Stimulated activated CD4-positive, alpha-beta T cell treated with anti-CD3 and anti-CD28 coated beads, Interleukin-15, amount 100 ng/mL, for 24 hours (primary cell): ENCODE measurements at places on chromosomes 5 and 9.

- no peak for DNase-seq
These were observed 24.5 kb downstream of the FBXW5 start for GRCh38 chr9:136920069-136920468.

DNA sequence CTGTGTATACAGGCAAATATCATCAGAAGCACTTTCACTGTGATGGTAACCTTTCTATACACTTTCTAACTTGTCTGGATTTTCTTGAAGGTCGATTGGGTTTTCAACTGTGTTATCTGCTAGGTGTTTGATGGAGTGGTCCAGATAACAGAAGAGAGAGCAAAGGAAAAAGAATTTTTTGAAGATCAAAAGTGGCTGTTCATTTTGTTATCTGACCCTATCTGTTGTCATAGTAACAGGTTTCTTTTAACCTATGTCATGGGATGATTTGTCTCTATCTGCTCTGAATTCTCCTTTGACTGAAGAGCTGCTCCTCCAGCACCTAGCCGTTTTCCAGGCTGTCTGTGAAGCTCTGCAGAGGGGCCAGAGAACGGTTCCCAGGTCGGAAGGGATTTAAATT is 77.8 kb upstream of the IRX2 start:
- DNase-seq, result no peak

GRCh38 chr9:69546265-69546664 is 125.9 kb downstream of the APBA1 start:
- DNase-seq, result no peak

GRCh38 chr9:133633681-133634080 is 2.5 kb upstream of the DBH start:
- no peak for DNase-seq

DNA sequence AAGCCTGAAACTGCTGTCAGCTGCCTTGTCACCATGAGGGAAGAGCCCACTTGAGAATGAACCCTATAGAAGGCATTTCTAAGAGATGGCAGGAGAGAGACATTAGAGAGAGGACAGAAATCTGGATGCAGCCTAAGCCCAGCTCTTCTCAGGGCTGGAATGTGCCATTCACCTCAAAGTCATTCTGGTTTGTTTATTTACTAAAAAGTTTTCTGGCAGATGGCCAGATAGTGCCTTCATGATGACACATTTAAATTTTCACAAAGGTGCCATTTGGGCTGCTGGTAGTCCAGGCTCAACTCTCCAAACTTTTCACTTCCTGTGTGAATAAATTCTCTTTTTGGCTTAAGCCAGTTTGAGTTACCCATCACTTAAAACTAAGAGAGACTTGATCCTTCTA is 144.6 kb upstream of the ZNF366 start:
- no peak for DNase-seq

DNA sequence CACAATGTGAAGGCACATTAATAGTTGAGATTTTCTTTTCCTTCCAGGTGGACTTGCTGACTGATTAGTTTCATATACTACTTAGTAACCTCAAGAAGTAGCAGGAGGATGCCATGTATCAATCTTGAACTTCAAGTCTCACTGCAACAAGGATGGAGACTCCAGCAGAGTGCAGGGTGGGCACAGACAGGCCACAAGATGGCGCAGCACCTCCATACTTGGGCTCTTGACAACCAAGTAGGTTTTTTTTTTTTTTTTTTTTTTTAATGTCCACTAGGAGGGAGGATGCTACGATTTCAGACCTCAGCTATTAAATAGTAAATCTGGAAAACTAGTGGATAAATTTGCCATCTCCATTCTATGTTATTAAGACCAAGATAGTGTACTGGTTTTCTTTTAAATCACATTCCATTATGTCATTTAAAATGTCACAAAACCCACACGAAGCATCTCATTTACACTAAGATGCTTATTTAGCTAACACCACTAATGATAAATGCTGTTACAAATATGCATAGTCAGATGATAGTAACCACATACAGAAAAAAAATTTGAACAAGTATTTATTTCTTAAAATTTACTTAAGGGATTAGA is 58.6 kb downstream of the IL6ST start:
- peak; percentile 86 for DNase-seq

DNA sequence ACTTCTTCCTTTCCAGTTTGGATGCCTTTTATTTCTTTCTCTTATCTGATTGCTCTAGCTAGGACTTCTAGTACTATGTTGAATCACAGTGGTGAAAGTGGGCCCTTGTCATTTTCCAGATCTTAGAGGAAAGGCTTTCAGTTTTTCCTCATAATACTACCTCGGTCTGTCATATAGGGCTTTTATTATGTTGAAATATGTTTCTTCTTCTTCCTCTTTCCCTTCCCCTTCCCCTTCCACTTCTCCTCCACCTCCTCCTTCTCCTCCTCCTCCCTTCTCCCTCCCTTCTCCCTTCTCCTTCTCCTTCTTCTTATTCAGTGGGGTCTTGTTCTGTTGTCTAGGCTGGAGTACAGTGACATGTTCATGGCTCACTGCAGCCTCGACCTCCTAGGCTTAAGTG is 9.2 kb upstream of the TERT start:
- no peak for DNase-seq

- no peak for DNase-seq
These were observed 245.7 kb upstream of the NR4A3 start for GRCh38 chr9:99576002-99576401.

DNA sequence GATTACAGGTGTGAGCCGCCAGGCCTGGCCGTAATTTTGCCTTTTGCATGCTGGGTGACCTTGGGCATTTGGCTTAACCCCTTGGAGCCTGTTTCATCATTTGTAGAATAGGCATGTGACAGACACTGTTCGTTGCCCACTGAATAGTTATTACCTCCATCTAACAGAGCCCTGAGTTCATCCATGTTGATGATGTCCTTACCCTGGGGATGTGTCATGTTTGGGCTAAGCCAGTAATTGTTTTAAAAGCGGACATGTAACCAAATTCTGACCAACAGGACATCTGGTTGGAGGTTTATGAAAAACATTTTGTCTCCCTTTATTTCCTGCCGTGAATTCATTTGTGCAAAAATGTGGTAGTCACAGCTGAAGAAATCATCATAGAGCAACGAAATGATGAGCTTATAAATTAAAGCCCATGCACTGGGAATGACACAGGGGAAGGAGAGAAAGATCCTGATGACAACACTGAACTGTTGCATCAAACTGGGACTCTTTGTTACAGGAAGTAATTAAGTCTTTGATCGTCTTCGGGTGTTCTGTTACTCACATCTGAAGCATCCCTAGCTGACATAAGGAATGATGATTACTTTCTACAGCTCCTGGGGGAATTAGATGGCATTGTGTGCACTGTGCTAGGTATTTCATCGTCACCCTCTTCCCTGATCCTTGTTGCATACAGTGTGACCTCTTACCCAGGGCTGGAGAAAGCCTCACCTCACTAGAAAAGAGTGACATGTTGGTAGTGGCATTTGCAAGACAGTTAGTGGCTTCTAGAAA is 117.8 kb downstream of the FGF18 start:
- DNase-seq, result no peak

GRCh38 chr5:16626696-16627264 is 10.0 kb upstream of the RETREG1 start:
- peak; percentile 35 for DNase-seq

DNA sequence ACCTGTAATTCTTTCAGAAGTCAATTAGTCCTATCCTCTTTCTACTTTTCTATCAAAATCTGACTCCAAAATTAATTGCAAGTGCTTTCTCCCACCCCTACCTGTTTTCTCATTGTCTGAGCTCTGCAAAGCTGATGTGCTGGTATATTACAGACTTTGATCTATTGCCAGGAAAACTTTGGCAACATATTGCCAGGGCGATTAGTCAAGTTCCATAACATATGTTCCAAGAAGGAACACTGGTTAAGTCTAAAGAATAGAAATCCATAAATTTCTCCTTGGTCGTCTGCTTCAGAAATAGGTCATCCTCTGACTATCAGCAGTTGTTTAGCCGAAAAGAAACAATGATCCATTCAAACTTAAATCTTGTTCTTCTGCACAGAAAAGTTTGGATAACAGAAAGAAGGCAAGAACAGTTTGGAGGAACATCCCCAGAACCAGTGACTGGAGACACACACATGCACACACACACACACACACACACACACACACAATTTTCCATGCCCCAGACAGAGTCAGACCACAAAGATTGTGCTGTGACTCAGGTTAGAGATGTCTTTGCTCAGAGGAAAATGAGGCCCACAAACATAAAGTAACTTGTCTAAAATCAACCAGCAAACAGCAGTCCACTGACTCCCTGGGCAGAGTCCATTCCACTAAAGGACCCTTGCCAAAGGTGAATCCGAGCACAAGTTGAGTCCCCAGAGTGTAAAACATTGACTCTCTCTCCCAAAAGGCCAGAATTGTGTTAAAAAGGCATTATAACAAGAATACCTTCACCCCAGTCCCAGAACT is 202.1 kb downstream of the DEPDC1B start:
- DNase-seq, result no peak

- DNase-seq, result no peak
These were observed 23.1 kb upstream of the MVB12B start for GRCh38 chr9:126303488-126303887.

- no peak for DNase-seq
These were observed 585.5 kb downstream of the TLE1 start for GRCh38 chr9:81103597-81104471.

- peak; percentile 56 for DNase-seq
These were observed 608 bp downstream of the ENTR1 start for GRCh38 chr9:136409557-136410455.

- no peak for DNase-seq
These were observed 364.0 kb downstream of the ARHGEF28 start for GRCh38 chr5:73989956-73990355.

GRCh38 chr9:76203373-76203772 is 190.9 kb downstream of the RFK start:
- no peak for DNase-seq

- DNase-seq, result no peak
These were observed 156.4 kb downstream of the EFNA5 start for GRCh38 chr5:107514305-107514704.

GRCh38 chr5:96023518-96023917 is 61.9 kb upstream of the ELL2 start:
- no peak for DNase-seq

DNA sequence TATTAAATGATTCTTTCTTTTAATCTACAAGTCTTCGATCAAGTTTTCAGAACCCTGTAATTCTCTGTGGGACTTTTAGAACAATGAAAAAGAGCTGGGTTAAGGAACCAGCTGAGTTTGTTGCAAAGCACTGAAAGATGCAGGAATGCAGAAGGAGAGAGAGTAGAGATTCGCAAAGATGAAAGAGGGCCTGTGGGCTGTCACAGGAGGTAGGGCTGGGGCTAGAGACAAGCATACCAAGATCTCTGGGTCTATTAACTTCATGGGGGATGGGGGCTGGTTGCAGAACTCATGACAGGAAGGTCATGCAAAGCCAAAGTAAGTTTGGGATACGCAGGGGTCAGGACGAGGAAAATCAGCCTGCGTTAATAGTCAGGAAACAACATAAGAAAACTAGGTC is 81.8 kb downstream of the LURAP1L start:
- no peak for DNase-seq

GRCh38 chr5:6520201-6520600 is 71.5 kb downstream of the UBE2QL1 start:
- no peak for DNase-seq

DNA sequence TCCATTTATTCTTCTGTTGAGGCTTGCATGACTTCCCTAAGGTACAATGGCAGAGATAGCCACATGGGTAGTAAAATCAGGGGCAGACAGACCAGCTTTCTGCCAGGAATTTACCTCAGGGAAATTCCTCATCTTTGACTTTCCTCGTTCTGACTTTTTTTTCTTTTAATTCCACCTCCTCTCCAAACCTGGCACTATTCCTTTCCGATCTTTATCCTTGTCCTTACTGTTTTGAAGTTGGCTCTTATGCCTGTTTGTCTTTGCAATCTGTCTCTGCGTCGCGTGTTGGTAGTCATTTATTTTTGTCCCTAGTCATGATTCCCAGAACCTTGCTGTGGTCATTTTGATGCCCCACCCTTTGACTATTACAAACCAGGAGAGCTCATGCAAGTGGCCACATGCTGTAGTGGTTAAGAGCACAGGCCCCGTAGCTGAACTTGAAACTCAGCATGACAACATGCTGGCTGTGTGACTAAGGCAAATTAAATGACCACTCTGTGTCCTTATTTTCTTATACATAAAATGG is 19.0 kb downstream of the TMC1 start:
- no peak for DNase-seq

DNA sequence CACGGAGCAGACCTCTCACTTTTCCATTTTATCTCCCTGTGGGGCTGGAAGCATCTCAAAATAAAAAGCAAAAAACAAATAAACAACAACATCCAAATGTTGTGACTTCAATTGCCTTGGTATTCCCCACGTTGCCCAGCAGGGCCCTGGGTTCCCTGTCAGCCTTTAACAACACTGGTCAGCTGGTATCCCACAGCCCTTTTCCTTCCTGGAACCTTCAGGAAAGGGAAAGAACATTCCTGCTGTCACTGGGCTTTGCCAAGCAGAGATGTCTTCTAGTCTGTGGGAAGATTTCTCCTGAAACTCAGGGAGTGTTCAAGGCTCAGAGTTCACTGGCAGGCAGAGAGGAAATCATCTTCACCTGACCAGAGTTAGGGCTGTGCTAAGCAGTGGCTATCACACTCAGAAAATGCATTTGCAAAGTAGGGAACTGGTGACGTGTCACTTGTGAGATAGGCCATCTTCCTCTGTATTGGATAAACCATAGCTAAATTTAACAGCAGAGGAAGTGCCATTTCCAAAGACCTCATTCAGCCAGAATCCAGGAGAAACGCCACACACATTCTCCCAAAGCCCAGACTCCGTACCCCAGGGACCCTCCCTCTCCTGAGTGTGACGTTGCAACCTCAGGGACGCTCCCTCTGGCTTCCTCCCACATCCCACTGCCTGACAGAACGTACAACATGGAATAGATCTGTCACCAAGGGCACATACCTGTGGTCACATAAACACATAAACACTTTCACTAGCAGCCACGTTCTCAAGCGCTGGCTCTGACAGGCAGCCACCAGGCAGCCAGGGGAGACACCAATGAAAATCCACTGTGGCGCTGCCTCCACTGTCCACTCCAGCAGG is 274.0 kb upstream of the DAPK1 start:
- no peak for DNase-seq

GRCh38 chr5:151469992-151470391 is 22.6 kb downstream of the SLC36A1 start:
- DNase-seq, result no peak

DNA sequence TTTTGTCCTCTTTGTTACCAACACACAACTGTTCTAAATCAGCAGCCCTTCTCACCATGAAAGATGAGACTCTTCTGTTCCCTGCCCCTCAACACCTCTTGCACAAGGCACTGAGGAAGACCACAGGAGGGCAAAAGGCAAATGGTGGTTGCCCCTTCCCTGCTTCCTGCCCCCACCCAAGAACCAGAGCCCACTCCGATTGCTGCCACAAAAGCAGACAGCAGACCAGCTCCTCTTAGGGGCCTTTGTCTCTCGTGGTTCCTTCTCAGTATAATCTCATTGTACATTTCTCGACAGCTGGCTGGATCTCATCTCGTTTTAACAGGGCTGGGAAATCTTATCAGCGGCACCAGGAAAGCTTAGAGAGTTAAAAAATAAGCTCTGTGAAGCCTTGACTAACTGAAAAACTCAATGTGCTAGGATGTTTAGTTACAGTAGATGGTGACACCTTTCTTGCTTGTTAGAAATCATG is 1.1 kb downstream of the MVB12B start:
- no peak for DNase-seq
